Left kidney (tissue), 8 donors: ENCODE measurements at places on chromosomes 1 and 21. TPM values are rescaled to one million over a fixed set of nuclear protein-coding genes. Genes with fewer than 3 reads are reported as not detected.

DNA sequence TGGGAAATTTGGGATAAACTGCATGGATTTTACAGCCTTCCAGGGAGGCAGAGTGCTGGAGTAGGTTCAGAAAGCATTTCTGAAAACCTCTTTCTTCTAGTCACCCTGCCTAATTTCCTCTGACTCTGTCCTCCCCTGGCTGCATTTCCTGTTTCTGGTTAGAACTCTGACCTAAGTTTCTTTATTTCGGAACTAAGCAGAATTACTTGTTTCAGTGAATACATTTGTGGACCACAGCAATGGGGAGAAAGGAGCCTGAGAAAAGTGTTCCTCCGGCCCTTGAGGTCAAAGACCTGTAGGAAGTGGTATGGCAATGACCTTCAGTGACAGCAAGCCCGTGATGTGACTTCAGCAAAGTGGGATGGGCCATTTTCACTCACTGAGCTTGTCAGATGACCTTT lies 173.4 kb upstream of the RUNX1 start:
- no peak for DNase-seq

DNA sequence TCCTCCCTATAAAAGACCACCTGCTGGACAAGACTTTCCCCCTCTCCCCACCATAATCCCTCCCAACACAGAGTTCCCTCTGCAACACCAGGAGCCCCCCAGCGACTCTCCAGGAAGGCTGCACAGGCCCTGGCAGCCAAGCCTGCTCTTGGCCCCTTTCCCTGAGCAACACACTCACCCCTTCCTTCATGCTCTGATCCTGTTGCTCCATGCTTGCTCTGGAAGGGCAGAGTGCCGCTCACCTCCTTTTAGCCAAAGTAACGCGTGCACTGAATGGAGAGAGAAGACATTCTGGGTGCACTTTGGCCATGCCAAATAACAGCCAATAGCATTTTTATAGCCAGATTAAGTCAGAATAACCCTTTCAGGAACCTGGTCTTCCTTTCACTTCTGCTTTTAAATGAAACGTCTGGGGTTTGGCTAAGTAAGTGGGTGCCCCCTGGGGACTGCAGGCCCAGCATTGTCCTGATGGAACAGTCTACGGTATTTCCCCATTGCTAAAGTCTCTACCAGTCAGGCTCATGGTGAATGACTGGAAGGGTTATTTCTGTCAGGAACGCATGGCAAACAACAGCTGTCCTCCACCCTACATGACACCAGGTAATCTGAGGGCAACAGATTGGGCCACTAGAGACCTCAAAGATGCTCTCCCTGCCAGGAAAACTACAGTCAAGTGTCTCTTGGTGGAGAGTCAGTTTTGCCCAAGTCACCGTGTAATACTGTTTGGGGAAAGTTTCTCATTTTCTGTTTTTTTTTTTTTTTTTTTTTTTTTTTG lies at the start of gene SLC2A5:
Gene SLC2A5 (minus strand): TSS at position 310 of the 775 bp plus-strand sequence. CDS start 99 bp downstream, at position 211.
- no peak for DNase-seq

GRCh38 chr1:43344267-43344850 lies 6.7 kb downstream of the MPL start:
- no peak for DNase-seq

GRCh38 chr1:26728645-26729044 lies 32.8 kb downstream of the ARID1A start:
- no peak for DNase-seq

- DNase-seq, result no peak
Measured at GRCh38 chr1:107870696-107871095, 94.3 kb downstream of the VAV3 start.

Gene PEF1
- 69.0 TPM for polyA plus RNA-seq

DNA sequence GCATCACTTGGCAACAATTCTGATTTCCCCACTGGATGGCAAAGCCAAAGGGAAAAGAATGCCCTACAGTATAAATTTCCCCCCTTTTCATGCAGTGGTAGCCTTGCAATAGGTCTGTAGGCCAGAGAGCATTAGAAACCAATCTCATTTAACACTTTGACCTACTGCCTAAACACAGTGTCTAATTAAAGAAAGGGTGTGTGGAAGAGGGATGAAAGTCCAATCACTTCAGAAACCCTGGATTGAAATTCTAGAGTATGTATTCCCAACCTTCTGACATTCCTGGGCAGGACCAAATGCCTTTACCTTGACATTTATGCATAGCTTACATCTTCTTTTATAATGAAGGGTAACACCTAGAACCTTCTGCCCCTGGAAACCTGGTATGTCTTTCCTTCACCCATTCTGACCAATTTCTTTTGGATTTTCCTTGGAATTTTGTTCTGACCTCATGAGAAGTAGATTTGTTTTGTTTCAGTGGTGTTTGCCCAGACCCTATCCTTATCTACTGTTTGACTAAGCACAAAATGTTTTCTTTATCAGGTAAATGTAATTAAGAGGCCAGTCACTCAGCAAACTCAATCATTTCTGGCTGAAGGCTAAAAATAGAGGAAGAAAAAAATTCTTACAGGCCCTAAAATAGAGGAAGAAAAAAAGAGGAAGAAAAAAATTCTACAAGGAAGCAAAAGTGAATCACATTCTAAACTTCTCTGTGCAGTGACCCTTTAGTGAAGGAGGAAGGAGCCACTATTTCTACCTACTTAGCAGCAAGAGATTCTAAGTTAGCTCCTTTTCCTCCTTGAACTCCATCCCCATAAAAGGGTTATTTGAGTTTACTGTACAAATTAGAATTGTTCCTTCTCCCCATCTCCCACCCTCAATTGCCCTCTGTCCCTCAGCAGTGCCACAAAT lies 129.5 kb upstream of the DSCAM start:
- no peak for DNase-seq

DNA sequence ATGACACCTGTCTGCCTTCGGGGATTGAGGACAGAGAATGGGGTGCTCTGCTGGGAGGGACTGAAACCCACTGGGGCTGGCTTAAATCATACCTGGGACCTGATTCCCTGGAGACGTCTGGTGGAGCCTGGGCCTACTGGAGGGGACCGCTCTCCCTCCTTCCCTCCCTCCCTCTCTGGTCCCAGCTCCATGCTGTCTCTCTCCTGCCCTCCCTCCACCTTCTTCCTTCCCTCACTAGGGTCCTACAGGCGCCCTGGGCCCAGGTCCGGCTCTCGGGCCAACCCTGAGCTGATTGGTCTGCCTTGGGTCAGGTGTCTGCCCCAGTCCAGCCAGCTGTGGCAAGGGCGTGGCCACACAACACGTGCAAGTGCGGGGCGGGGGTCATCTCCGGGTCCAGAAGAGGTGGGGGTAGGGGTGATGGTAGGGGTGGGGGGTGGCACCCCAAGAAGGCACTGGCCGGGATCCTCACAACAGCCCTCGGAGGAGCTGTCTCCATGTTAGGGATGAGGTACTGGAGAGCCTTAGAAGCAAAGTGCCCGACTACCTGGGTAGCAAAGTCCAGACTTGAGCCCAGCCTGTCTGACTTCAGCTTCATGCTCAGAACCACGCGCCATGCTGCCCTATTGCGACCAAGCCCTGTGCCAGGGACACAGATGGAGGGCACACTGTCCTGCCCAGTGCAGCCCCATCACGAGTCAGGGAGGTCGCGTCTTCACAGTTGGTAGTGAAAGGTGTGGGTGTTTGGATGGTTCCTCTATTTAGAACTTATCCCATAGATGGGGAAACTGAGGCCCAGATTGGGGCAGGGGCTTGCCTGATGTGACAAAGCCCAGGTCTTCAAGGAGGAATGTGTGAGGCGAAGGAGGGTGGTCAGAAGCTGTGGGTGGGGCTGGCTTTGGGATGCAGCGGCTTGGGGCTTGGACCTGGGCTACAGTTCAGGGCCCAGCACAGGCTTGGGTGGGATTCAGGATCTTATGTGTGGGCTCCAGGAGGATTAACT lies 574.1 kb downstream of the PTPRU start:
- no peak for DNase-seq

GRCh38 chr1:91757763-91758460 lies 128.0 kb downstream of the TGFBR3 start:
- DNase-seq, result no peak

- no peak for DNase-seq
Measured at GRCh38 chr1:172484252-172484651, 40.4 kb upstream of the PIGC start.

GRCh38 chr1:113937146-113937545 lies 8.0 kb downstream of the HIPK1 start:
- DNase-seq, result no peak

GRCh38 chr1:25566730-25567341 lies 23.4 kb downstream of the LDLRAP1 start:
- DNase-seq, result no peak

DNA sequence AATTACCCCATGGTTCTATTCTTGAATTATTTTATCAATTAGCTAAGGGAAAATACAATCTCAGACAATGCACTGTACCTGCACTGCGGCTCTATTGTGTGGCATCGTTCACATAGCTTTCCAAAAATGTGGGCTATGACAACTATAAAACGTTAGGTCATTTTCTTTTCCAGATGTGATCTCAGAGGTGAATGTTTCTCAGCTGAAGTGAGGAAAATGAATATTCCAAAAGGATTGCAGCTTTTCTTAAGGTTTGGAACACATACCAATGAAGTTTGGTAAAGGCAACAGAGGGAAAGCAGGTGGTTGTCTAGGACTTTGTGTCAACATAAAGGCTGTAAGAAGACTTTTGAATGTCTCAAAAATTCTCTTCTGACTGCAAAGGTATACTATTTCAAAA lies 105.5 kb downstream of the NRIP1 start:
- DNase-seq, result no peak

- DNase-seq, result no peak
Measured at GRCh38 chr21:34593954-34594531, 20.9 kb downstream of the RCAN1 start.

Gene LCE2B
- not detected for polyA plus RNA-seq

GRCh38 chr1:1203561-1204424 lies 2.6 kb downstream of the TNFRSF18 start:
- DNase-seq, result no peak

GRCh38 chr1:201756406-201756805 lies 72.6 kb upstream of the IPO9 start:
- no peak for DNase-seq

DNA sequence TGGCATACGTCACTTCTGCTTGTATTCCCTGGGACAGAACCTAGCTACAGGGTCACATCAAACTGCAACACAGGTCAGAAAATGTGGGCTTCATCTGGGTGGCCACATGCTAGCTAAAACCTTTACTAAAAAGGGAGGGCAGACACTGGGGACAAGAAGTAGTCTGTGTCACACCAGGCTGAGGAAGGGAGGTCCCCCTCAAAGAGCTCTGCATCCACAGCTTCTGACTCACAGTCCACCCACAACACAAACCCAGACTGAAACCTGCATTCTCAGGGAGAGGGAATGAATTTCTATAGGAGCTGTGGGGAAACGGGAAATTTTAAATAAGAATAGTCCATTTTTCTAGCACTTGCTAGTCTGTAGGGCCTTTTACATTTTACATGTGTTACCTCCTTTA lies 16.2 kb downstream of the OLIG2 start:
- no peak for DNase-seq

GRCh38 chr1:174433451-174433850 lies 14.3 kb upstream of the GPR52 start:
- DNase-seq, result no peak

Gene ROR1
- 36.8 TPM for polyA plus RNA-seq

GRCh38 chr1:243269461-243269801 lies 13.6 kb downstream of the SDCCAG8 start:
- no peak for DNase-seq

Gene HCN3
- polyA plus RNA-seq, result 13.9 TPM

- DNase-seq, result no peak
Measured at GRCh38 chr1:225253784-225254183, 174.1 kb downstream of the LBR start.

DNA sequence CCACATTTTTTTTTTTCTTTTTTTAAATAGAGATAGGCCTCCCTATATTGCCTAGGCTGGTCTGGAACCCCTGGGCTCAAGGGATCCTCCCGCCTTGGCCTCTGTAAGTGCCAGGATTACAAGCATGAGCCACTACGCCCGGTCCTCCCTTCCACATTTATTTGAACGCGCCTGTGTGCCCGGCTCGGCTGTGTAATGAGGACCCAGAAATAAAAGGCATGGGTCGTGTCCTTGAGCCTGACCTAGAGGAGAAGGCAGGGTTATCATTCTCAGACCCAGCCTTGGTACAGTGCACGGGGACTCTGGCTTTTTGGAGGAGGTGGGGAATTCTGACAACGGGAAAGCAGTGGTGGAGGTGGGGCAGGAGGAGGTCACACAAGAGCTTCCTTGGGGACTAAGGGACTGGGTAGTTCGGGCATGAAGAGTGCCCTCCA lies 841 bp downstream of the CENPF start:
- no peak for DNase-seq

GRCh38 chr1:72942008-72942407 lies 659.7 kb upstream of the NEGR1 start:
- DNase-seq, result no peak

Gene COQ8A
- polyA plus RNA-seq, result 28.9 TPM

DNA sequence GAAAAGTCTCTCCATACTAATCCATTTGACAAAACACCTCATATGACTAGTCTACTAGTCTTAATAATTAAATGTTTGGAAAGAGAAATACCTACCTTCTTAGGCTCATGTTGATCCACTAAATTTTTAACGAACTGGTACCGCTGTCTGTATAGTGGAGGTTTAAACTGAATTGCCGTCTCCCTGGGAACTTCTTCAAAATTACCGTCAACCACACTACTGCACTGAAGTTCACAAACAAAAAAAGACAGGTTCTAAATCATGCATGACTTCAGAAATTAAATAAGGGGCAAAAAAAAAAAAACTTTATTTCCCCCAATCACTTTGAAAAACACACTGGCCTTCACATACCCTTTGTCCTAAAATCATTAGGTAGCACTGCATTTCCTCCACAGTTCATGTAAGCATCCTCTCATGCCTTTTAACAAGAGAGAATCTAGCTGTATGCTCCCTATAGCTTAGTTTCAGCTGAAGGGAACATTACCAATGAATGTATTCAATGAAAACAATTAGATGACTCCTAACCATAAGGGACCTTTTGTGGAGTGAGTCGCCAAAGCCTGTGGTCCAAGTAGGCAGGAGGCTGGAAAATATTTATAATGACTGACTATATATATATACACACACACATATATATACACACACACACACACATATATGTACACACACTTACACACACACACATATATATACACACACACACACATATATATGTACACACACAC lies 3.4 kb downstream of the HENMT1 start:
- DNase-seq, result no peak

Gene NBPF4
- not detected for polyA plus RNA-seq

- DNase-seq, result no peak
Measured at GRCh38 chr1:11645270-11645669, 9.0 kb downstream of the FBXO2 start.

Gene ERVH48-1
- polyA plus RNA-seq, result 1.3 TPM

Gene SHISAL2A
- 2.2 TPM for polyA plus RNA-seq

GRCh38 chr1:60156371-60156770 lies 82.8 kb upstream of the C1orf87 start:
- DNase-seq, result no peak

Gene PAPPA2
- 88.4 TPM for polyA plus RNA-seq

Gene SERPINC1
- polyA plus RNA-seq, result 0.28 TPM

GRCh38 chr1:8747879-8748825 lies 69.3 kb downstream of the RERE start:
- no peak for DNase-seq
